Fibroblast of skin of left biceps (primary cell): ENCODE measurements at places on chromosomes 3 and 15.

DNA sequence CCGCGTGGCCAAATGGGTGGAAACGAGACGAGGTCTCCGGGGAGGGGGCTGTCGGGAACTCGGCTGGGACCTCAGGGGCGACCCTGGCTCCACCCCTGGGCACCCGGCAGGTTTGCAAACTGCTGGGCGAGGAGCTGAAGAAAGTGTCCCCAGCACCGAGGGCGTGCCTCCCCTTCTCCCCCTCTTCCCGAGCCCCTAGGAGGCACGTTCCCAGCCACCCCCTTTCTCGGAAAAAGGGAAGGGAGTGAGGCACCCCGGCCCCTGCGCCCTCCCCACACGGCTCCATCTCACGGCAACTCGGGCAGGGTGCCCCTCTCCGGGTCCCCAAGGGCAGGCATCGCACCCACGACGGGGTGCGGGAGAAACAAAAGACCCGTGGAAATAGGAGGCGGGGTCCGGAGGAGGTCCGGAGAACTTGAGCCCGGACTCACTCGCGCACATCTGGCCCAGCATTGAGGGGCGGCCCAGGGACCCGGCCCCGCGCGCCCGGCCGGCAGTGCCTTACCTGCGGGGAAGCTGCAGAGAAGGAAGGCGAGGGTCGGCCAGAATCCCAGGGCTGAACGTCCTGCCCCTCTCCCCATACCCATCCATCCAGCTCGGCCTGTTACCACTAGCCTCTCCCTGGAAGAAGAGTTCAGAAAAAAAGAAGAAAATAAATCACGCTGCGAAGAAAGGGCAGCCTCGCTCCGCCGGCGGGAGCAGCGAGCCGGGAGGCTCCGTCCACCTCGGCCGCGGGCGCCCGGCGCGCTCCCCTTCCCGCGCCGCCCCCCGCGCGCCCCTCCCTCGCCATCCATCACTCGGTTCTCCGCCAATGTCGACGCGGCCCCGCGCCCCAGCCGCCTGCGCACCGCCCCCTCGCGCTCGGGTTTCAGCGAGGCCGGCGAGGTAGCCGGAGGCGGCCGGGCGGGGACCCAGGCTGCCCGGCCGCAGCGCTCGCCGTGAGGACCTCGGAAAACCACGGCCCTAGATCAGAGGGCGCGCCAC, 16.3 kb downstream of the RGMA start:
- DNase-seq, result peak; percentile 51

DNA sequence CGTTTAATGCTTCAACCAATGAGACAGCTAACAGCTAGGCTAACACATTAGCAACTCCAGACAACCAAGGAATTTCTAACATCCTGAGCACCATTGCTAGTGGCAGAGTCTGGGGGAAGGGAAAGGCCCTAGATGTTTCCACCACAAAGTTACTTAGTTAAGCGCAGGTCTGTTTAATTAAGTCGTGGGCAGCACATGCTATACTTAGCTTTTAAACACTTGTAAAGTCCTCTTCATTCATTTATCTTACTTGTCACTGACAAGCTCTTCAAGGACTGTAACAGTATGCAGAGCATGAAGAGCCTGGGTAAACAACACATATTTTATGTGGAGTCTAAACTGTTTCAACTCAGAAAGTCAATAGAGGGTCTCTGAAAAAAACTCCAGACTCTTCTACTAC, 221.1 kb upstream of the WNT5A start:
- DNase-seq, result no peak

GRCh38 chr15:66505430-66505811, 295 bp downstream of the ZWILCH start:
- no peak for DNase-seq

GRCh38 chr15:74460298-74460697, 662 bp downstream of the UBL7 start:
- no peak for DNase-seq
